ENCODE measurements at places on chromosomes 11 and 22. TPM values are rescaled to one million over a fixed set of nuclear protein-coding genes. Genes with fewer than 3 reads are reported as not detected.
A peak's percentile ranks its signal among the peaks of the same experiment; 100 is the strongest.

INSC gene
- total RNA-seq, result 0.28 TPM

SCUBE2 gene
- 0.73 TPM for total RNA-seq

GPR83 gene
- not detected for total RNA-seq

ARSA gene
- total RNA-seq, result 13.1 TPM

- no peak for DNase-seq
Observed at GRCh38 chr11:109644152-109644551, 222.2 kb downstream of the C11orf87 start.

DNA sequence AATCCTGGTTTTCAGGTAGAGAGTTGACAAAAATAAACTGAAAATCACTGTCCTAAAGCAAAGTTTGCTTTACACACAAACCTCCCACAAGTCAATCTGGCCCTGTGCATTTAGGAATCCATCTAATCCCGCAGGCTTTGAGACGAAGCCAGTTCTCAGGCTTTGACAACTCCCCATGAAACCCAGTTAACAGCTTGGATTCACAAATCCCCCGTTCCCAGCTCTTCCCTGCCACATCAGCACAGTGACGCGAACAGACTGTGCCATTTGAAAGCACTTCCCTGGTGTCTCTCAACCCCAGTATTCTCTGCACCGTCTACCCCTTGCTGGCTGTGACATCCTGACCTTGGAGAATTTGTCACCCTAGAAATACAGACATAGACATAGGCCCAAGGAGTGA, 117.8 kb downstream of the OPCML start:
- no peak for DNase-seq

- no peak for DNase-seq
Observed at GRCh38 chr11:60924110-60924905, at the start of gene TMEM132A. TMEM132A (plus strand) TSS chr11:60924460; CDS start chr11:60924634, 174 bp downstream.

GRCh38 chr11:16776711-16777612, 38.5 kb downstream of the C11orf58 start:
- no peak for DNase-seq

DNA sequence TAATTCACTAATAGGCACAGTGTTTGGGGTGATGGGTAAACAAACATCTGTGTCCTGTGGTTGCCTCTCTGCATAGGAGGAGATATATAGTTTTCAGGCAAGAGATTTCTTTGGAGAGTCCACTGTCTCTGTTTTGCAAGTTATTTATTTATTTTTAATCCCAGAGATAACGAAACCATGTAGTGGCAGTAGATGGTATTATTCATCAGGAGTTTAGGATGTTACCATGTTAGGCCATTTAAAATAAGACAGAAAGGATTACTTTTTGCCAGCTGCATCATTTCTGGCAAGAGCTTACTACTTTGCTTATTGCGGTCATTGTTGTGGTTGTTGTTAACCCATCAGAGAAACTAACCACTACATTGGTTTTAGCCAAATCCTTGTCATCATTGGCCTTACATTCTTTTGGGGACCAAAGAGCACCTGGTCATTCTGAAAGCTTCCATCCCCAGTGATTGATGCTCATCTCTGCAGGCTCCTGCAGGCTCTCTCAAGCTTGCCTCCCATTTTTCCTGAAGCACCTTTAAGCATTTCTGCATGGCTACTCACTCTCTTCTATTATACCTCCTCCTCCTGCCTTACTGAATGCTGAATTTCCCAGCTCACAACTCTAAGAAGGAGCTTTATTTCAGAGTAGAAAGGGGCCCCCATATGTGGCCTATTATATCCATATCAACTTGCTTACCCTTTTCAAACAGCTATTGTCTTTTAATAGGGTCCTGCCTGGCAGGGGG, 84.4 kb downstream of the CSTPP1 start:
- DNase-seq, result no peak

DNA sequence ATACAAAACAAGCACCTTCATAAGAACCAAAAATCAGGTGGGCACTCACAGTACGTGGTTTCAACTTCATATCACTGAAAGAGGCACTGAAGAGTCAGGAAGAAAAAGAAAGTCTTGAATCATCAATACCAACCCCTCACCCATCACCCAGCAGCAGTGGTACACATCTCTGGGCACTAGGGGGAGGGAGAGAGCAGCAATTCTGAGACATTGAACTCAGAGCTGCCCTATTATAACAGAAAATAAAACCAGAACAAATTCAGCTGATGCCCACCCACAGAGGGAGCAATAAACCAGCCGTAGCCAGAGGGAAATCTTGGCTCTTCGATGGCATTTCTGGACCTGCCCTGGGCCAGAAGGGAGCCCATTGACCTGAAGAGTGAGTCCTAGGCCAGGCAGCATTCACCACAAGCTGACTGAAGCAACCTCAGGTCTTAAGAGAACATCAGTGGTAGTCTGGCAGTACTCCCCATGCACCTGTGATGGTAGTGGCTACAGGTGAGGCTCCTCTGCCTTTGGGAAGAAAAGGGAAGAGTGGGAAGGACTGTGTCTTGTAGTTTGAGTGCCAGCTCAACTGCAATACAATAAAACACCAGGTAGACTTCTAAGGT, 42.2 kb upstream of the FAM181B start:
- DNase-seq, result peak; percentile 36

Data from pulmonary artery endothelial cell (primary cell).